ENCODE measurements at places on chromosomes 12 and 14. TPM values are rescaled to one million over a fixed set of nuclear protein-coding genes. Genes with fewer than 3 reads are reported as not detected.

DNA sequence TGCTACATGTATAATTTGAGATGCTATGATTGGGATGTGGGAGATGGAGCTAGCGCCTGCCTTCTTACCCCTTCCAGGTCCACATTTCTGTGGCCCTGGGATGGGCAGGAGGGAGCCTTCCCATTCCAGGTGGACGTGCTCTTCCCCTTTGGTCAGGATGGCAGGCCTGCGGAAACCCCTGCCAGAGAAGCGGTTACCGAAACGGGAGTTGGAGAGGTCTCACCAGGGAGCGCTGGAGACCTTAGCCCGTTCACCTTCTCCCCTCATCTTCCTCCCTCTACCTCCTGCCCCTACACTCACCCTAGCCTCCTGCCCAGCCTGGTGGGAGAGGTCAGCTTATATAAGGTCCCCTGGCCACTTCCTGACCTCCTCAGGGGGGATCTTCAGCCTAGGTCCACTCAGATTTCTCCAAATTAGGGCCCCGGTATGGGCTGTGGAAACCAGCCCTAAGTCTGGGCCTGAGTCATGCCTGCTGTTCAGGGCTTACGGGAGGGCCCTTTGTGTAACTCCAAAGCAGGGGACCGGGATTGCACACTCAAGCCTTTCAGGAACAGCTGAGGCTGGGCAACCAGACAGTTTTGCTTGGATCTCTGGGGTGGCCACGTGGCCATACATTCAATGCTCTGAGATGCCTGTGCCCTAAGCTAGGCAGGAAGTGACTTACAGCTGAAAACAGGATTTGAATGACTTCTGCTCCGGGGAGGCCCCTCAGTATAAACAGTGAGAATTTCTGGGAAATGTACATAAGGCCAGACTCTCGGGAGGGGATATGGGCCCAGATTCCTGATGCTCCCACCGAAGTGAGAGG lies 10.2 kb upstream of the MEG3 start:
- peak; percentile 19 for DNase-seq

- DNase-seq, result no peak
Observed at GRCh38 chr12:131153956-131154355, 200.2 kb downstream of the ADGRD1 start.

DNA sequence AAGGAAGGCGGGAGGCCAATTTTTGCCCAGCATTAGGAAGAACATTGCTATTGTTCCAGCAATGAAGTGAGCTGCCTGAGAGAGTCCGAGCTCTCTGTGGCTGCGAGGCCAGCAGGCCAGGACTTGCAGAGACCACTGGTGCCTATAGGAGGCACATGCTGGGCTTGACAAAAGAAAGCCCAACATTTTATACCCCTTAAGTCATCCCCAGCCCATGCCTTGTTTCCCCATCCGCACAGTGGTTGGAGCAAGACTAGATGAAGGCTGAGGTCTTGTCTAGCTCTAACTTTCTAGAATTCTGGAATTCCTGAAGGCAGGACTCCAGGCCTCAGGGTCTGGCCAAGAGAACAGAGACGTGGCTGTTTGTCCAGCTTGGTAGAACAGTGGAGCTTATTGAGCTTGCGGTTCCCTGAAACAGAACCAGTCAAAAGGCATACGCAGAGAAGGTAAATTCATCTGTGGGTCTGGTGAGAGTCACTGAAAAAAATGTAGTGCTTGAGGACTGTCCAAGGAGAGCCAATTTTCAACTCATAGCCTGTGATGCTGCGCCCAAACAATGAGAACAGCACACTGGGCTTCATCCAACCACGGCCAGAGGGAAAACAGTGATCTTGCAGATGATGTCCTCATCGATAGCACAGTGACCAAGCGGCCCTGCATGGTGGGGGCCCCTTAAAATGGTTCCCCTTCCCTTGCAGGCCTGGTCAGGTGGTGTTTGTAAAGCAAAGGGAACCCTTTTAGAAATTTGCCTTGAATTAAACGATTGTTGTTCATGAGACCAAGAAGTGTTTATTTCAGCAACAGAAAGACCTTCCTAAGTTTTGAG lies 27.1 kb upstream of the COL2A1 start:
- DNase-seq, result no peak

The SLC2A14 gene
- total RNA-seq, result not detected

All from right cardiac atrium (tissue), 5 donors.